NCI-H1048 (cell line): ENCODE measurements at places on chromosomes 12 and 14.

GRCh38 chr14:88868558-88869159 lies 44.2 kb downstream of the TTC8 start:
- no peak for DNase-seq

- DNase-seq = no peak
These were observed 660.8 kb downstream of the TMEM121 start for GRCh38 chr14:106187216-106187615.

- no peak for DNase-seq
These were observed 20.5 kb downstream of the FOXN4 start for GRCh38 chr12:109288571-109288970.

GRCh38 chr12:2320841-2321240 lies 268.1 kb downstream of the CACNA1C start:
- no peak for DNase-seq

- DNase-seq = no peak
These were observed 671 bp downstream of the SPTB start for GRCh38 chr14:64878837-64879634.
